ENCODE measurements at places on chromosomes 6 and 20. TPM values are rescaled to one million over a fixed set of nuclear protein-coding genes. Genes with fewer than 3 reads are reported as not detected.

The ESR1 gene
- 2.5 TPM for total RNA-seq

The TMC2 gene
- total RNA-seq, result not detected

The ERMARD gene
- total RNA-seq, result 12.2 TPM

The EYA2 gene
- total RNA-seq, result 1.6 TPM

The SAMD3 gene
- total RNA-seq, result 1.6 TPM

The PACSIN1 gene
- 2.5 TPM for total RNA-seq

The GJA10 gene
- total RNA-seq, result not detected

- DNase-seq, result no peak
These were observed 249.1 kb downstream of the OGFRL1 start for GRCh38 chr6:71537717-71538116.

- no peak for DNase-seq
These were observed 24.5 kb upstream of the HLA-A start for GRCh38 chr6:29917857-29918256.

DNA sequence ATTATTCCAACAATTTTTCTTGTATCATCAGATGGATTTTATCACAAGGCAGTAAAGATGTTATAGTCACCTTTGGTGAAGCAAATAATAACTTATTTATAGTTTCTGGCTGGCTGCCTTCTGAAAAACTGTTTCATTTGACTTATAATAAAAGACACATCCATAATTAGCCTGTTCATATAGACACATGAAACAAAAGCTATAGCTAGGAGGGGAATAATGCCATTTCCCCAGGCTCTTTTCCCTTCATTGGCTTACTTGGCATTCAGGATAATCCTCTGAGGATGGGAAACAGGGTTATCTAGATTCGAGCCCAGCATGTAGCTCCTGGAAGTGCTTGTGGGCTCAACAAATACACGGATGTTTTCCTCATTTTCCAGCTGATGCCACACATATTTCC lies 17.5 kb downstream of the MMP24 start:
- DNase-seq, result no peak

- no peak for DNase-seq
These were observed 362.3 kb downstream of the PKHD1 start for GRCh38 chr6:51725155-51725554.

DNA sequence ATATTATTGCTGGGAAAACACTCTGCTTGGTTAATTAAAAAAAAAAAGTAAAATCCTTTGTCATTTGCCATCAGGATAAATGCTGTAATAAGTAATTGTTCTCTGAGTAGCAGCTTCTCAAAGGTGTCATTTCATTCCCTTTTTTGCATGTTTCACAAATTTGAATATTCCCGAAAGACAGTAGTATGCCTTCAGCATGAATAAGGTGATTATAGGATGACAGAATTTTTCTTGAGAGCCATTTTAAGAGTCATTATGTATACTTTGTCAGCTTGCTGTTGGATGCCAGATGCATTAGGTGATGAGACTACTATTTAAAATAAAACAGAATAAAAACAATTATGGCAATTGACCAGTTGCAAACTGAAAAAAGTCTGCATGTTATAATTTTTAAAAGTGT lies 200.7 kb downstream of the HDGFL1 start:
- DNase-seq, result no peak

GRCh38 chr6:51024126-51024525 lies 205.5 kb downstream of the TFAP2B start:
- DNase-seq, result no peak

DNA sequence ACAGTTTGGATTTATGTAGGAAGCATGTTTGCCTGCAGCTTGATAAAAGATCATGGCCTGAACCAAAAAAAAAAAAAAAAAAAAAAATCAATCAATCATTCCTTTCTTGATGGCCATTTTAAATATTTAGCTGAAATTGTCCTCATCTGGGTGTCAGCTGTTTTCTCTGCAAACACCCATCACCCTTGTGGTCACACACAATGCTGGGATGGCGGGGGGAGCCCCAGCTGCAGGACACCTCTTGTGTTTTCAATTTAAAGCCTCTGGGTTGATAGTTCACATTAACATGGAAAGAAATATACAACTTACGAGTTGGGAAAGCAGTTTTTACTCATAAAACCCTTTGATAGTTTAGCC lies 160.4 kb downstream of the ZFP64 start:
- DNase-seq, result no peak

DNA sequence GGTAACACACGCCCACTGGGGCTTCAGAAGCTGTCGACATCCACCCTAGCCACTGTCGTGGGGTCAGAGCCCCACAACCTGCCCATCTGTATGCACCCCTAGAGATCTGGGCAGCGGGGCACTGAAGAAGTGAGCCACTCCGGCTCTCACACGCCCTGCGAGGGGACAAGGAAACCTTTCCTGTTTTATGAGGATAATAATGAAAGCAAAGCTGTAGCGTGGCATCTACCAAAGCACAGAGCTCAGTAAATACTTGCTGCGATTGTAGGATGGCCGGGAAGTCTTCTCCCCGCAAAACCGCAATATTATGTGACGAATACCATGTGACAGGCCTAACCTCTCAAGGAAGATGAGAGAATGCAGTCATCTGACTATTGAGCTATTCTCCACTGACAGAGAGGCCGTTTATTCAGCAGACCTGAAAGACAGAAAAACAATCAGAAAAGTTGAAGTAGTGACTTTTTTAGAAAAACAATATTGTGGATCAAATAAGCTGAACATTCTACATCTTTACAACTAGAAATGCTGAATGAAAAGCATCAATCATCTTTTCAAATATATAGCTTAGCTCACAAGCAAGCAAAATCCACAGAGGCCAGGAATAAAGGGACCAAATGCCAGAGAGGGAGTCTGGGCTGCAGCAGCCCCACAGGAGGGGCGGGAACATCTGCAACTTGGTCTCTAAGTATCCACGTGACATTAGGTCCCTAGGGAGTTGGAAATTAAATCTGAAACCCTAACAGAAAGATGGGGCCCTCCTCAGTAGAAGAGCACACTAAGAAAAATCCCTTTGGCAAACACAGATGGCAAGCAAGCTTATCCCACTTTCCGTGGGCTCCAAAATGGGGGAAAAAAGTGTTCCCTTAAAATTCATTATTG lies 207.8 kb downstream of the TTLL2 start:
- DNase-seq, result no peak

- no peak for DNase-seq
These were observed 293.0 kb upstream of the CNR1 start for GRCh38 chr6:88459189-88459588.

DNA sequence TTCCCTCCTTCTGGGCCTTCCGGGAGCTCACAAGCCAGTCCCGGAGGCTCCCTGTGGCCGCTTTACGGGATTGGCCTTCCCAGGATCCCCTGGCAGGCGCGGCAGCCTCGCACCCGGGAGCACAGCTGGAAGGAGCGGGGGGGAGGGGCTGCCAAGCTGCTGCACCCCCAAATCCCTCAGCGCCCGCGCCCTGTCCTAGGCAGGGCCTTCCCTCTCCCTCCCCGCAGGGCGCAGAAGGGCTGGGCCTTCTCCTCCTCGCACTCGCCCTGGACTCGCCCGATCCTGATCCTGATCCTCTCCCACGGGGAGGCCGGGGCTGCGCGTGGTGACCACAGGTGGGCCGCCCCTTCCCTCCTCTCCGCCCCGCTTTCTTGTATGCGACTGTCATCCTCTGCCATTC lies 146.4 kb downstream of the FNDC1 start:
- DNase-seq, result no peak

- DNase-seq, result no peak
These were observed 24.0 kb upstream of the TBC1D22B start for GRCh38 chr6:37233541-37233940.

DNA sequence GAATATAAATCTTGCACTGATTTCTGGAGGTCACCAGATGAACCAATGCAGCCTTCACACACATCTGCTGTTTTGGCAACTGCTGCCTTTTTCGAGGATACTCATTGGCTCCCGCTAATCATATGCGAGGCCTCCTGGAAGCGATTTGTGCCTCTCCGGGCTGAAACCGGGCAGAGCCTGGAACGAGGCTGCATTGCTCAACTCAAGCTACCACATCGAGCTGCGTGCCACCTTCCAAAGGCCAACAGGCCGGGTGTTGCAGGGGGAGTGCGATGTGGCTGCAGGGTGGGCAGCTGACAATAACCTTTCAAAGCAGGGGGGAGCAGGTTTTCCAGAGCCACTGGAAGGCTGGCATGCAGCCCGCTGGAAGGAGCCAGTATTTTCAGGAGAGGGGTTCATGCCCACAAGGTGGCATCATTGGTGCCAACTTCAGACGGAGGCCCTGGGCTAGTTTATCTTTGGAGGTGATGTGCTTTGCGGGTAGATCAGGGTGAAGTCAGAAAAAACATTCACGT lies 122.6 kb upstream of the IFNGR1 start:
- peak; percentile 32 for DNase-seq

GRCh38 chr20:60007464-60007863 lies 49.2 kb downstream of the CDH26 start:
- DNase-seq, result no peak

Measured in right cardiac atrium (tissue), 5 donors.